HAP-1 (cell line): ENCODE measurements at places on chromosomes 2 and 18.
A peak's percentile ranks its signal among the peaks of the same experiment; 100 is the strongest.

GRCh38 chr2:146979746-146980145, 865.1 kb upstream of the ACVR2A start:
- no peak for DNase-seq

DNA sequence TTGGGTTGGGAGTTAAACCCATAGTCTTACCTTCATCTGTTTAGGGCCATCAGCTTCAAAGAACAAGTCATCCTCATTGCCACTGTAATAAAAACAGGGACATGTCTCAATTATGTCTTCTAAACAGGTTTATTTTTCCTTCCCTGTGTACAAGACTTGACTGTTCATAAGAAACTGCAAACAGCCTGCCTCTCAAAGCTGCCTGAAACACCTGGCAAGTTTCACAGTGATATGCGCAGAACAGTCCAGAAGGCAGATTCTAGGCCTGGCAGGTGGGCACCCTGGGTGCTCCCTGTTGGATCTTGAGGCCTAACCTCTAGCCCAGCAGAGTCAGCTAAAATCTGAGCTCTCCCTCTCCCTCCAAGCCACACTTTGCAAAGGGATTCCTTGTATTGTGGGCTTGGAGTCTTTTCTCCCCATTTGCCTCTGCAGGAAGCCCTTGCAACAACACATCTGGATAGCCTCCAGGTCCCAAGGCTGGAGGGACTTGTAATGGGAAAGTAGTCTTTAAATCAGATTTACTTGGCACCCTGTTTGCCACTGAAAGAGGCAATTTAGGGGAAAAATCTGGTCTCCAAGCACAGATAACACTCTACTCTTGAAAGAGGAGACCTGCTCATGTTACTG, 930 bp downstream of the IL1B start:
- DNase-seq: no peak

DNA sequence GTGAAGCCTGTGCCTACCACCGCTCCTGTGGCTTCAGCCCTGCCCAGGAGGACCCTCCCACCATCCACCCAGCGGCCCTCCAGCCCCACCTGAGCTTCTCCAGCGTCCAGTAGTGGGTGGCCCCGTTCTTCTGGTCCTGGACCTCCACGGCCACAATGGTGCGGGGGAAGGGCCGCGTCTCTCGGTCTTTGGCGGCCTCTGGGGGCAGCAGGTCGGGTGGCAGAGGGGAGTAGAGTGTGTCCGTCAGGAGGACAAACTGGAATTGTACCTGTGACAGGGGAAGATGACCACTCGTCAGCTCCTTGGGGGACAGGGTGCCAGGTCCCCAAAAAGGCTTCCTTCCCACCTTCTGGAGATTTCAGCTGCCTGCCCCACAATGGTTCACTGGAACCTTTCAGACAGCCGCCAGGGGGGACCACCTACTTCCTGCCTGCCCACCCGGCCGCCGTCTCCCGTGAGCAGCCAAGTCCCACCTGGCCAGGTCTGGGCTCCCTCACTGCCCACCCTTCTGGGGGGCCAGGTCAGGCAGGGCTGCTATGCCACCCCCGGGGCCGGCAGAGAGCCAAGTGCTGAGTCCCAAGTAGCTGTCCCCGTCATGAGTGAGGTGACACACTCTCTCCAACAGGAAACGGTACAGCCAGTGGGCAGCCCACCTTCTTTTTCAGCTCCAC, 59.3 kb downstream of the KIF1A start:
- DNase-seq: no peak

- DNase-seq: no peak
These were observed 19.1 kb upstream of the NARS1 start for GRCh38 chr18:57640749-57641148.

DNA sequence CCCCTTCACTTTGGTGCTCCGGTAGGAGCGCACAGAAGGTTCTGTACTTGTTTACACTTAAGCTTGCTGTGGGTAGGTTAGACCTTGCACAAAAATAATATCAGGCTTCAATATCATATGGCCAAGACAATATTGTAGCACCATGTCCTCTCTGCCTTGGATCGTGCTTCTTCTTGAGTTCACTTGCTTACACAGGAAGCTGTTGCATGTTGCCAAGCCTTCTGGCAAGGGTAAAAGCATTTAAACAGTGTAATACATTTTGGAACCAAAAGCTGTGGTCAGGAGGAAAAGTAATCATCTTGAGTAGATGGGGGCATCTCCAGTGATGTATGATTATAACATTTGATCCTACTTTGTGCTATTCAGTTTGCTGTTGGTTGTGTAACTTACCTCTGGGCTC, 197.5 kb downstream of the LTBP1 start:
- DNase-seq: no peak

DNA sequence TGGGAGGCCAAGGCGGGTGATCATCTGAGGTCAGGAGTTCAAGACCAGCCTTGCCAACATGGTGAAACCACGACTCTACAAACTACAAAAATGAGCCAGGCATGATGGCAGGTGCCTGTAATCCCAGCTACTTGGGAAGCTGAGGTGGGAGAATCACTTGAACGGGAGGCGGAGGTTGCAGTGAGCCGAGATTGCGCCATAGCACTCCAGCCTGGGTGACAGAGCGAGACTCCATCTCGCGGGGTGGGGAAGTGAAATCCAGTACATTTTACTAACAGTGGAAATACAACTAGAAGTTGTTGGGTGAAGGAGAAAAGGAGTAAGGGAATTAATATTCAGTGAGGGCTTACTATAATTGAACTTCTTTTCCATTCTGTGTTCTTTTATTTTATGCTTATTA, 13.2 kb upstream of the ENOSF1 start:
- DNase-seq: no peak

DNA sequence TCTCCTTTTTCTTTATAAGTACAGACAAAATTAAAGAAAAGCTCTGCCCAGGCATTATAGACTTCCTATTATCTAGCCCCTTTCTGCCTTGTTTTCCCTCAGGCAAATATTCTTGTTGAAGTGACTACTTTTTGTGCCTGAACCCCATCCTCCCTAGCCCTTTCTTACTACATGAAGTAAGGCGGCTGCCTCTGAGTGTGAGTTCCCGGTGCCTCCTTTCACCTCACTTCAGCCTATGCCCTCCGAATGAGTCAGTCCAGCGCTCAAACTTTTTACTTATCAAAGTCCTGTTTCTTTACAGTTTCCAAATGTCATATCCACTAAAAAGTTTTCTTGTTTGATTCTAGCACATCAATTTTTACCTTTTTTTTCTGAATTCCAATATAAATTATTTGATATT, 778.3 kb upstream of the NRXN1 start:
- DNase-seq: no peak

- no peak for DNase-seq
These were observed 153.8 kb upstream of the RASGRP3 start for GRCh38 chr2:33322612-33323011.

GRCh38 chr2:187057466-187057865, 208.5 kb upstream of the ZSWIM2 start:
- DNase-seq: no peak

DNA sequence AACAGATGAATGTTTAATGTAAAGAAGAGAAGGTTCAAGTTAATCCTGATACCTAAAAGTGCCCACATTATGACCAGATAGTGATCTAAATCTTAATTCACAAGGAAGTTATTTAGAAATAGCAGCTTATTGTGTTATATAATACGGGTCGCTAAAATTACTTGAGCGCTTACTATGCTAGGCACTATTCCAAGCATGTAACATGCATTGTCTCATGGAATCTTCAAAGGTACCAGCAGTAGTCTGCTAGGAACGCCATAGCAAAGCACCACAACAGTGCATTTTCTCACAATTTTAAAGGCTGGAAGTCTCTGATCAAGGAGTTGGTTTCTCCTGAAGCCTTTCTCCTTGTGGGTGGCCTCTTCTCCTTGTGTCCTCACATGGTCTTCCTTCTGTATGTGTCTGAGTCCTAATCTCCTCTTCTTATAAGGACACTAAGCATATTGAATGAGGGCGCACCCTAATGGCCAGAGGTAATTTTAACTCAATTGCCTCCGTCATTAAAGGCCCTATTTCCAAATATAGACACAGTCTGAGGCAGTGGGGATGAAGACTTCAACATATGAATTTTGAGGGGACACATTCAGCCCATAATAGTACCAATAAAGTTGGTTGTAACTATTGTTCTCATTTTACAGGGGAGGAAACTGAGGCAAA, 118.4 kb downstream of the LRRC30 start:
- DNase-seq: no peak

DNA sequence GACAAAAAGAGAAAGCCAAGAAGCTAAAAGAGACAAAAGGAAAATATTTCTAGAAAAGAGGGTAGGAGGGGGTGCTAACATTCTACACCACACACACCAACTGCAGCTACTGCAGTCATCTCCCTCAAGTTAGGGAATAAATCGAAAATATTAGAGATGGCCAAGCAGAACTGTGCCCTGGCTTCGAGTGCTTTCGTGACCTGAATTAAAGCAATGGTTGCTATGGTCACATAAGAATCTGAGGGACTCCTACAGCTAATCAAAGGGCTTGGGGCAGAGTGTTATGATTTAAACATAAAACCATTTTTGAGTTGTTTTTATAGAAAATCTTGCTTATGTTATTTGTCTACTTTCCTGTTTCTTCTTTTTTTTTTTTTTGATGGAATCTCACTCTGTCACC, 159.6 kb upstream of the HNRNPA3 start:
- DNase-seq: no peak

GRCh38 chr2:235045336-235045972, 93.6 kb downstream of the SH3BP4 start:
- DNase-seq: no peak

GRCh38 chr18:59267503-59268126, 5.6 kb downstream of the RAX start:
- DNase-seq: no peak

DNA sequence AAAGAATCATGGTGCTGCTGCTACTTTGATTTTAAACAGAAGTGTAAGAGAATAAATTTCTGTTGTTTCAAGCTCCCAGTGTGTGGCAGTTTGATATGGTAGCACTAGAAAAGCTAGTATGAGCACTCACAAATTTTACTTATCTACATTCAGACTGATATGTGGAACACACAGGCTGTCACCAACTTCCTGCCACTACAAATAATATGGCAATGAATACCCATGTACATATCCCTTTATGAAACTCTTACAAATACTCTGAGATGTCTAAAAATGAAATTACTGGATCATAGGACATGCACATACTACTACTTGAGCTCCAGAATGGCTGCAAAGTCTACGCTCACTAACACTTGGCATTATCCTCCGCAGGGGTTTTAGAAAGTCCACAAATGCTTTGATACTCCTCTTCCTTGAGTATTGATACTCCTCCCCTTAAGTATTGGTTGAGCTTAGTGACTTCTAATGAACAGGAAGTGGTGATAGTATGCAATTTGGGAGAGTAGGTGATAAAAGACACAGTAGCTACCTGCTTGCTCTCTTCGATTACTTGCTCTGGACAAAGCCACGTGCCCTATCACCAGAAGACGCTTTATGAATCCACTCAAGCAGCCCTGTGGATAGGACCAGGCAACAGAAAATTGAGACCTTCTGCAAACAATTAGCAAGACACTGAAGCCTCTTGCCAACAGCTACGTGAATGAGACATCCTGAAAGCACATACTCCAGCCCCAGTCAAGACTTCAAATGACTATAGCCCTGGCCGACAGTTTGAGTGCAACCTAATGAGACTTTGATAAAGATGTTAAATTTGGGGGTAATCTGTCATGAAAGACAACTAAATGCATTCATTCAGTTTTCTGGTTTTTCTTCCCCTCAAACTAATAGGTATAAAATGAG, 35.4 kb downstream of the FBXO11 start:
- DNase-seq: no peak

DNA sequence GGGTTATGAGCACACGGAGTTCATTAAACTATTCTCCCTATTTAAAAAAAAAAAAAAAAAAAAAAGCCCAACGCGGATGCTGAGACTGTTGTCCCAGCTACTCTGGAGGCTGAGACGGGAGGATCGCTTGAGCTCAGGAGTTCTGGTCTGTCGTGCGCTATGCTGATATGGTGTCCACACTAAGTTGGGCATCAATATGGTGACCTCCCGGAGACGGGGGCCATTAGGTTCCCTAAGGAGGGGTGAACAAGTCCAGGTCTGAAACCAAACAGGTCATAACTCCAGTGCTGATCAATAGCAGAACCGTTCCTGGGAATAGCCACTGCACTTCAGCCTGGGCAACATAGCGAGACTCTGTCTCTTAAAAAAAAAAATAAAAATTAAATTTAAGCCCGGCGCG, 12.9 kb upstream of the ANKRD53 start:
- no peak for DNase-seq

DNA sequence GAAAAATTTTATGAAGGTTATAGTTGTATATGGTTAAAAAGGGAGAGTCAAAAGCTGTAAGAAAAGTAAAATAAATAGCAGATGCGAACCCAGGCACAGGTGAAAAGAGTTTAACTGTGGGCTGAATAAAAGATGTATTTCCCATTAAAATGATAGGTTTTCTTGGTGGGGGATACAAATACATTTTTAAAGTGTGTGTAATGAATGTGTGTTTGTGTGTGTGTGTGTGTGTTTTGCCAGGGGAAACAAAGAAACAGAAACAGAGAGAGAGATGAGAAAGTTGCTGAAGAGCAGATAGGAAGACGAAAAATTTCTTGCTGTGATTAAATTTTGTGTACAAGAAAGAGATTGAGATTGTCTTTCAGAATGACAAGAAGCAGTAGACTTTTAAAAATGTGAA, 12.1 kb downstream of the TFPI start:
- DNase-seq: no peak

GRCh38 chr18:43158381-43158780, 42.9 kb upstream of the RIT2 start:
- DNase-seq: no peak

GRCh38 chr18:45156946-45157345, 458.3 kb upstream of the SLC14A2 start:
- no peak for DNase-seq

- no peak for DNase-seq
These were observed 75.4 kb downstream of the ANKRD12 start for GRCh38 chr18:9211955-9212354.

DNA sequence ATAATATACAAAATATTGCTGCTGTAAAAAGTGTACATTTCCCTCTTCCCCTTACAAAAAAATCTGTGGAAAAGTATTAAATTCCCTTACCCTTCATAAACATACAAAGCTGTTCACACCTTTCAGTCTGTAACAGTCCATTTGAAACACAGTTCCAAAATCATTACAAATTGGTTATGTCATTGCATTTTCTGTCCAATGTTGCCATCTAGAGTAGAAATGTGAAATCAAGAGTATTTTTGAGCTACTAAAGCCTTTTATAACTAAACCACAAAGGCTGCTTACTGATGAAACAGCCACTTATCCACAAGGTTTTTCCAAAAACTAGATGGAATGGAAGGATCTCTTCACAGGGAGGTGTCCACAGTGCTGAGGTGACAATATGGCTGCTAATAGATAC, 72.5 kb downstream of the SS18 start:
- no peak for DNase-seq

- no peak for DNase-seq
These were observed 58.8 kb downstream of the RNF144A start for GRCh38 chr2:6975988-6976387.

DNA sequence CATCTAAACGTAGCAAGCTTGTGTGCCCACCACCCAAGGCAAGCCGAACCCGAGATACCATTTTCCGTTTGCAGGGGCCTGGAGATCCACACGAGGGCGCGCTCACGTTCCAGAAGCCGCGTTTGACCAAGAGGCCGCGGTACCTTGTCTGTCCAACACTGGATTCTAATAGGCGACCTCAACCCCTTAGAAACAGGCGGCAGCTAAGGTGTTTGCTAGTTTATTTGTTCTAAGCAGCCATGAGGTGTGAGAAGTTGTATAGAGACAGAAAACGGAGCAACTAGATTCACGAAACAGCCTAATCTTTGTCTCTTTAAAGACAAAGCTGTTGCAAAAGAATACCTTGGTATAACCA, 4.2 kb downstream of the HOXD11 start:
- peak; percentile 81 for DNase-seq

GRCh38 chr2:1658394-1659151, 85.7 kb downstream of the PXDN start:
- DNase-seq: no peak

GRCh38 chr2:224109751-224110150, 70.7 kb upstream of the SERPINE2 start:
- DNase-seq: no peak
